ENCODE measurements at places on chromosomes 2 and 18.
A peak's percentile ranks its signal among the peaks of the same experiment; 100 is the strongest.

- no peak for DNase-seq
These were observed 28.7 kb downstream of the KIF1A start for GRCh38 chr2:240791221-240791800.

DNA sequence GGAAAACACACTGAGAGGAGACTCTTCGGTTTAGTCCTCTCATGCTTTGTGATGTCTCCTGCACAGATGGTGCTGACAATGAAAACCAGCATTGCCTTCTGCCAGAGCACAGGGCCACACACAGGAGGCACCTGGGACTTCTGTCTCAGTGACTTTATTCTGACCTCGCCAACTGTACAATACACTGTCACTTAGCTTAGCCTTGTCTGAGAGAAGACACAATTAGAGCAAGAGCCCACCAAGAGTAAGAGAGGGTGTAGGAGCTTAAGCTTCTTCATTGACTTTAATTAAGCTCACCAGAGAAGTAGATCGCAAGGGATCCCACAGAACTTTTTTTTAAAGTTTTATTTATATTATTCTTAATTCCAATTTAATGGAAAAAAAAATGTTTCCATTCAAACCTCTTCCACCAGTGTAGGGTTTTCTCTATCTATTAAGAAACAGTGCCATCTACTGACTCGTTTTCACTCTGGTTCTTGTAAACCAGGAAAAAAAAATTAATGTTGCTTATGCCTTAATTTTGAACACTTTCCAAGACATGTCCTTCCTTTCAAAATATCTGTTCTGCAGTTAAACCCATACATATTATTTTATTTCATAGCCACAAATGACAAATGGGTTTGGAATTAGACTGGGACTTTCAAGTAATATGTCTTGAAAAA is 42.4 kb upstream of the DDX18 start:
- DNase-seq: peak; percentile 49

DNA sequence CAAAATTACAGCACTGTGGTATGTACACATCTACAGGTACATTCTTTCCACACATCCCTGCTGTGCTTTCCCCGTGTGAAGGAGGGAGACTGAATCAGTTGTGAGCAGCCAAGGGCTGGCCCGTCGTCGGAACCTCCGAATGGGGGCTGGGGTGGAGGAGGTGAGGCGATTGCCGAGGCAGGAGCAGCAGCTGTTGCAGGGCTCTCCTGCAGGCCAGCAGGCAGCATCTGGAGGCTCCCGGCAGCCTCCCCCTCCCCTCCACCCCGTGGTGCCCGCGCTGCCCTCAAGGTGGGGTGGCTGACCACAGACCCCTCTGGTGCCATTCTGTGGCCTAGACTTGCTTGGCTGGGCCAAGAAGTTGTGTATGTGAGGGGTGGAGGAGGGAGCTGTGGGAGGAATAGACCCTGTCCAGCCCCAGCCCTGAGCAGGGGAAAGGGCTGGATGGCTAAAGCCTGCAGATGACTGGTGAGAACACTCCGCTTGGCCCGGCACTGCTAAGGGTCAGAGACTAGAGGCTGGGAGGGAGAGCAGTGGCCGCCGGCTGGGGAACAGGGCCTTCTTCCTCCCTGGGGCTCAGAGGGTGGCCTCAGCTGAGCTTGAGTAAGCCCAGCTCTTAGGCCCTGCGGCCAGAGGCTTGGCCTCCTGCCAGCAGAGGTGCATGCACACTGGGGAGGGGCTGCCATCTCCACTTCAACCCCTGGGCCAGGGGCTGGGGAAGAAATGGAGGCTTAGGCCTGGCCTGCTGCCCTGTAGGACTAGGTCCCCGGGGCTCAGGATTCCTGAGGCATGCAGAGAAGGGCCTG is 7.6 kb downstream of the STAMBP start:
- no peak for DNase-seq

DNA sequence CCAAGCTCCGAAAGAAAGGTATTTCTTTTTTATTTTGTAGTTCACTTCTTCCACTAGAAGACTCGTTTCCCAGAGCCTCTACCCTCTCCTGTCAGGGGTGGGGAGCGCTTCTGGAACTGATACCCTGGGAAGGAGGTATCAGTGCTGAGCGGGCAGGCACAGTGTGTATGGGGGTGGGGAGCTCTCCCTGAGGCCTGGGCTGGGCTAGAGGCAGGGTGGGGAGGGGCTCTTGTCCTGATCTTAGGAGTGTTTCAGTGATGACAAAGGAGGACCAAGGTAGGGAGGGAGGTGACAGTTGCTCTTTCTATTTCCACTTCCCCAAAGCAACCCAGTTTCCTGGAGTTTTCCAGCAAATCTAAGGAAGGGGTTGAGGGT is 65.4 kb downstream of the ARHGAP25 start:
- DNase-seq: no peak

DNA sequence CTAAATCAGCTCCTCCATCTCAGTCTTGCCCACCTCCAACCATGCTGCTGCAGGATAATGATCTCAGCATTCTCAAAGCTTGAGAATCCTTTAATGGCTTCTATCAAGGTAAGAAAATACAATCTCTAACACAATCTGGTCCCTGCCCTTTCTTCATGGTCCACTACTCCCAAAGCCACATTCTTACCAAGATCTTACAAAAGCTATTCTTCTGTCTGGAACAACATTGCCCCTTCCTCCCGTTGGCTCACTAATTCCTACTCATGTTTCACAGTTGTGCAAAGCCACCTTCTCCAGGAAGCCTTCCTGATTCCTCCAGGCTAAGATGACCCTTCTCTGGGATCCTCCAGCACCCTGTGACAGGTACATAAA is 5.9 kb upstream of the SFXN5 start:
- peak; percentile 78 for DNase-seq

GRCh38 chr2:62524293-62524941 is 18.4 kb upstream of the TMEM17 start:
- DNase-seq: no peak

DNA sequence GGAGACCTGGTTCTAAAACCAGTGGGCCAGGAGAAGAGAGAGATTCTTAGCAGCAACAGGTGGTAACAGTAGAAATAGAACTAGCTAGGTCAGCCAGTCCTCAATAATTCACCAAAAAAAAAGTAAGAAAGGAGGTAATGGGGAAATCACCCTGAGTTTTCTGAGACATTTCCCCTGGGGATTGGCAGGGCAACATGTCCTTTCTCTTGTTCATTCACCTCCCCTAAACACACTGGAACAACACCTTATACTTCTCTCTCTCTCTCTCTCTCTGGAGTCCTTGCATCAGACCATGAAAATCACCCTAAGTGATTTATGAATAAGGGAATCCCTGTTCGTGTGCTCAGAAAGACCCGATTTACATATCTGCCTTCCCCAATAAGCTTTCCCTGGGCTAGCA is 64.8 kb downstream of the COX7A2L start:
- DNase-seq: no peak

DNA sequence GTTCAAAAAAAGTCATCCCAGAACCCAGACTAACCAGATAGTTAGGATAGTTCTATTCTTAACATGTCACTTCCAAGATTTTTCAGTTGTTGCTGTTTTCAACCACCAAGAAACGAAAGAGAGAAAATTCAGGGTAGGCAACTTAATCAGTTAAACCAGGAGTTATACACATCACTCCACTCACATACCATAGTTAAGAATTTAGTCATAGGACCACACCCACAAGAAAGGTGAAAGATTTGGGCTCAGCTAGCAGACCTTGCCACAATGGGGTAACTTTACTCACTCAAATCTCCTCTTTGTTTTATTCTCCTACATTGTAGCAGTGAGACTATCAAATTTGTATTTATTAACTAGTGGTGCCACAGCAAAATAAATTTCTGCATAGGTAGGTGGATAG is 473.6 kb downstream of the NUP35 start:
- DNase-seq: peak; percentile 2

GRCh38 chr18:35852786-35853185 is 119.7 kb upstream of the RMP24 start:
- no peak for DNase-seq

DNA sequence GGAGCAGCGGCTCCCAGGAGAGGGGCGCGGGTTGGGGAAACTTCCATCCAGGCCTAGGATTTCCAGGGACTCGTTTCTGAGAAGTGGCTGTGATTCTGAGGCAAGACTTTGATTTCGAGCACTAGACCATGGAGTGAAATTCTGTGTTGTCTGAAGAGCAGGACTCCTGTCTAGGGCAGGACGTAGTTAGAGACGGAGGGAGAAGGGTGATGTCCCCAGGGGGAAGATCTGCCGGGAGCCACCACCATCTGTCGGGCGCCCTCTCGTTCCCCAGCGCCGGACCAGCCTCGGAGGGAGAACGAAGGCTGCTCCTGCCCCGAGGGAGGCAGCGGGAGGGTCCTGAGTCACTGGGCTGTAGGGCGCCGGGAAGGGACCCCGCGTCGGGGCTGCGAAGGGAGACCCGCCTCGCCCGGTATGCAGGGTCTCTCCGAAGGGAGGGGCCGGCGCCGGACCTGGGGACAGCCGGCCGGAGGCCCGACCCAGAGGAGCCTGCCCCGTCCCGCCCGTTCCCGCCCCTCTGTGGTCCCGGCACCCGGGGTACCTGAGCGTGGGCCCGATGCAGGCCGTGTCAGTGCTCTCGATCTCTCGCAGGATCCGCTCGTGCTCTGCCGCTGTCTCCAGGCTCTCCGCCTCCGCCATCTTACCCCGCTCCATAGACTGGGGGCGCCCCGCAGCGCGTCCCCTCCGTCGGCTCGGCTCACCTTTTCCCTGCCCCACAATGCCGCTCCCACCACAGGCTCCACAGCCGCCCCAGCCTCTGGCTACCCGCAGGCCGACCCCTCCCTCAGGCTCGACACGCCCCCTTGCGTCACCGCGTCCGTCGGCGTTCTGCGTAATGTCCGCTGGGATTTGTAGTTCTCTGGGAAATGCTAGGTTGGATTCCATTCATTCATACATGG is at the start of gene EXOC6B:
TSS of gene EXOC6B (minus strand) at position 777 of the 899 bp plus-strand sequence.
- DNase-seq: peak; percentile 74

DNA sequence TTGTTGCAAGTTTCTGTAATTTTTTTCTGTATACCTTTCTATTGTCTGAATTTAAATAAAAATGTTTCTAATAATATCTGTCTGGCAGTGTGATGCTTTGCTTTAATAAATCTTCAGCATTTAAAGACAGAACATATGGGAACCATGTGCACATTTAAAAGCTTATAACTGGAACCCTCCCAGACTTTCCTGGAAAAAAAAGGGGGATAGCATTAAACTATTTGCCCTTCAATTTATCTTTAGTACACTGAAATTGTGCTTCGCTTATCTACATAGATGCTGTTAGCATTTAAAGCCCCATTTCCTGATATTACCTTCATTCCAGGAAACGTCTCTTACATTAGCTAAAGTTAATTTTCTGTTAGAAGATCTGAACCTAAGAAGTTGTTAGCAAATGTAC is 64.6 kb downstream of the ZC3H6 start:
- no peak for DNase-seq

- DNase-seq: no peak
These were observed 1887.8 kb upstream of the CELF4 start for GRCh38 chr18:39453356-39453755.

DNA sequence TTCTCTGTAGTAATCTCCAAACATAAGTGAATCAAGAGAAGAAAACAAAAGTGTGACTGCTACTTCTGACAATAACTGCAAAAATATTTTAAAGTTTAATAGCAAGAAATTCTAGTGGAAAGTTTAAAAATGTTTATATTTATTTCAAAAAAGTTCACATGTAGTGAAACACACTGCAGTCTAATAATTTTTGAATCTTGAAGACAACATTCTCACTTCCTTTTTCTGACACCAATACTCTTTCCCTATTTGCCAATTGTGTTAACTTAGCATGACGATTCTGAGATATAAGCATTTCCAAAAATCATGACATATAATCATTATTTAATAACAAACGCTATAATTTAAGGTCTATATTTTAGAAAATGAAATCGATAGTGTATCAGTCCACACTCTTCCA is 429.1 kb upstream of the PKDCC start:
- DNase-seq: no peak

- no peak for DNase-seq
These were observed 96.6 kb upstream of the NRP2 start for GRCh38 chr2:205585449-205586383.

DNA sequence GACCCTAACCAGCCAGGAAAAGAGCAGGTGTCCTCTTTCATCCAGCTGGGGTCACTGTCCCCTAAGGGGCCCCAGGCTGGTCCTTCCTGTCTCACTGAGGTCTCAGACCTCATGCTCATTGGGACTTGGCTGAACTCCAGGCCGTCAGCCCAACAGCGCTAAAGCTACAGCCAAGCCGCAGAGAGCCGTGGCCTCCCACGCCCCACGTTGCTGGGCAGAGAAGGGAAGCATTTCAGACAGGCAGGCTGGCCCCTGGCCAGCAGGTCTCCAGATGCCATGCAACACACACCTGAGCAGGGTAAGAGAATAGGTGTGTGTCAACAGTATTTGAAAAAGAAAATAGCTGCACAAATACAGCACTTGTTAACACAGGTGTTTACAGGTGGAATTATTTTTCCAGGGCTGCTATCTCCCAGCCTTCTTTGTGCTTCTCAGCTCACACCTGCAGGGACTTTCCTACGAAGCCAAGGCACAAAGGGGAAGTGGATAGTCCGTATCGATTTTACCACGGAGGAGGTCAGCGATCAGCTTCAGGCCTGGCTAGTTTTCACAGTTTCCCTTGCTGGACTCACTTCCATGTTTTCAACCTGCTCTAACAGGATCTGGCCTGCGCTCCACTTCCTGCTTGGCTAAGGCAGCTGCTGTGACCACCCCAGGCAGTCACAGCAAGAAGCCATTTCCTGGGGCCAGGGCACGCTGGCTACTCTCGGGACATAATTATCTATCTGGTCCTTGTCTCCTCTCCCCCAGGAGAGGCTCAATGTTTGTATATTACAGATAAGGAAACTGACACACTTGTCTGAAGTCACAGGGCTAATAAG is 156.1 kb upstream of the ID2 start:
- DNase-seq: peak; percentile 84

GRCh38 chr2:240983996-240984498 is 14.4 kb upstream of the SNED1 start:
- DNase-seq: no peak

- DNase-seq: no peak
These were observed 21.0 kb upstream of the MCFD2 start for GRCh38 chr2:46936566-46936965.

DNA sequence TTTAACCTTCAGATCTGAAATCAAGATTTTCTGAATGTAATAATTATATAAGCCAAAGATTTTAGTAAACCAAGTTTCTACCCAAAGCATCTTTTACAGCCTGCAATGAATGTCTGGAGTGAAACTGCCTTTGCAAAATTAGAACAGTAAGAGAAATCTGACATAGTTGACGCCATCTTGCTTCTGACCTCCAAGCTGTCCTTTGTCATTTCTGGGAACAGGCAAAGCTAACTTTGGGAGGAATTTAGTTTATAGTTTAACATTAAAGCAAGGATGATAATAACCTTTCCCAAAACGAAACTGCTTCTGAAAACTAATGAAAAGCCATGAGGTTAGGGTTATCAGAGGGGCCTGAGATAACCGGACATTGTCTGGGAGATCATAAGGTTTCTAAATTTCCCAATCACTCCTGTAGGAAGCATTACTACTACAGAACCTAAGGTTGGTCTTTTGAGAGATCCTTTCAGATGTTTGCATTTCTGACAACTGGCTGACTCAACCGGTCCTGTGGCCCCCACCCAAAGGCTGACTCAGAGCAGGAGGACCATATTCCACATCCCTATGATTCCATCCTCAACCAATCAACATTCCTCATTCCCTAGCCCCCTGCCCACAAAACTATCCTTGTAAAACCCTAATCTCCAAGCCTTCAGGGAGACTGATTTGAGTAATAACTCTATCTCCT is 124.5 kb downstream of the TMEM131 start:
- DNase-seq: peak; percentile 27

- DNase-seq: no peak
These were observed 45.8 kb upstream of the OTOF start for GRCh38 chr2:26523750-26524149.

Measured in renal cortical epithelial cell (primary cell).